Effector CD4-positive, alpha-beta T cell (primary cell): ENCODE measurements at places on chromosomes 4 and X.

DNA sequence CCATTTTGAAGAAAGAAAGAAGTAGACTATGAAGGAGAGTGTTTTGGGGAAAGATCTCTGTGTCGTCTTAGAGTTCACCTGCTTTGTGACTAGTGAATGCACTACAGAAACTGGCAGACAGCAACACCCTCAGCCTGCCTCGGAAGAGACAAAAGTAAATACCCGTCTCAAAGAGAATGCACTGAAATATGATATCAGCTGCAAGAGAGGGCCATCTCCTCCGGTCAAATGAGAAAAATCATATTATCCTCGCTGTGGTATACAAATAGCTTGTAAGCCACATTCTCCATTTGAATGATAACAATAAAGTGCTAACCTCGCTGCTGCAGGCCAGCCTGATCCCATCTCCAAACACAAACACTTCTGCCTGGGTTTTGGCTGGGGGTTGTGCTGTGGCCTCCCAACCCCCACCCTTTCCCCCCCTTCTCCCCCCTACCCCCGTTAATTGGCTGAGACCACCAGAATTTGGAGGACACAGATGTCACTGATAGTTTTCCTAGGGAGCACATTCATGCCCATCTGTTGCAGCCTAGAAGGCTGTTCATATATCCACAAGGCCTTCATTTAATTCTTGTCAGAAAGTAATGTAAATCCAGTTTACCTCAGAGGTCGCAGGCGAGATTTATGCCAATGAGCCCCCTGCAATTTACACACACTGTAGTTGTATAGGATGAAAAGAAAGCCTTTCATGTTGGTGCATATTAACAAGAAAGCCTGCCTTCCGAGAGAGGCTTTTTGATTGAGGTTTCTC, 46.3 kb downstream of the ALPK1 start:
- no peak for DNase-seq

DNA sequence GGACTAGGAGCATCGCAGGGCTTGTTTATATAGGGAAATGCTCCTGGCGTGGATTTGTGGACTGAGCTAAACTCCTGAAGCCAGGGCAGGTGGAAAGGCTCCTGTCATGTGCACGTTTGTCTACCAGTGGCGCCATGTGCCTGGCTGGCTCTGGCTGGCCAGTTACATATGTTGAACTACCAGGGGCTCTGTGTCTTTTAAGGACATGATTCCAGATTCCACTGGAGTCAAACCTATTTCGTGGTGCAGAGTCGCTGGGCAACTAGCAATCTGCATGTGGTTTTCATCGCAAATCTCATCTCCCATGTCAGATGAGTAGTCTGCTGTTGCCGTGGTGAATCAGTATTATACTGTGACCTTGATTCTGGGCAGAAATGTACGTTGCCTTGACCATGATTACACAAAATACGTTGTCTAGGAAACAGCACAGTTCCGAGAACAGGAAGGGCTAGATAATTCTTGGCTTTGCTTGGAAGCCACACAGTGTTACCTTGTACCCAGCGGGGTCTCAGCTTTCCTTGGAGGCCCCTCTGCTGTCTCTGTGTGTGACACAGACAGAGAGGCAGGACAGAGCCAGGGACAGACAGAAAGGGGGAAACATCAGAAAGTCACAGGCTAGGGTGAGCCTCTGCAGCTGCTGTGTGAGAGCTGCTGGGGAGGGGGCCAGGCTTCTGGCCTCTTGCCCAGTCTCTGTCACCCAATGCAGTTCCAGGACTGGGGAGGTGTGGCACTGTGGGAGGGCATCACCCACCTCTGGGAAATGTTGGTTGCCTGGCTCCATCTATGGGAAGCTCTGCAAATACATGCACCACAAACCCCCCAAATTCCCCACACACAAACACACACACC, 19.2 kb downstream of the PNMA6E start:
- DNase-seq = no peak

DNA sequence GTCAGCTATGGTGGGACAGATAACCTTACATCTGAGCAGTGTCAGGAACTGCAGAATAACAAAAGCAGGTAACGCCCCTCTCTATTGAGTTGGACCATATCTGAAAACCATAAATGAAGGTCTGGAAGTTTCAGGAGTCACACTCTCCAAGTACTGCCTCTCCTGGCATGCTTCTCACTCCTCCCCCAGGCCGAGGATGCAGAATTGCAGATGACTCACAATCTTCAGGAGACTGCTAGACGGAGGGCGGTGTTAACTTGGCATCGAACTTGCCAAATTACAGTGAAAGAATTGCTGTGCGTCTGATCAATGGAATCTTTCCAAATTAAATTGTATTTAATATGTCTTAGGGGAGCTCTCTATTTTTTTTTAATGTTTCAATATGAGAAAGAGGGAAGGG, 67.1 kb upstream of the TRIM2 start:
- no peak for DNase-seq

- no peak for DNase-seq
These were observed 127.9 kb downstream of the SHROOM3 start for GRCh38 chr4:76562836-76563453.

GRCh38 chr4:91128519-91128918, 1001.3 kb downstream of the CCSER1 start:
- DNase-seq = no peak

DNA sequence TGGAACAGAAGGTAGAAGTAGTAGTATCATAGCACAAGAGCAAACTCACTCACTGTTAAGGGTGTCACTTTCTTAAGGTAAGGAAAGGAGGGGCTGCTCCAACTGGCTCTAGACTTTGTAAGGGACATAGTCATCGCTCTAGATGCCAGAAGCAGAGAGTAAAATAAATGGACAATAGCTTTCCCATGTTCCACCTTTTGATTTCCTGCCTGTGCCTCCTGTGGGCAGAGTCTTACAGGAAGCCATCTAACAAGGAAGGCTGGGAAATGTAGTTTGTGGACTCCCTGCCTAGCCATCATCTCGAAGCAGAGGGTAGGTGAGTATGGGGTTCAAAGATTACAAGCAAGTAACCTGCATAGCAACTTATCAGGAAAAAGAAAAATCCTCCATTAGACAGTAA, 1.7 kb upstream of the METTL14 start:
- DNase-seq = no peak

DNA sequence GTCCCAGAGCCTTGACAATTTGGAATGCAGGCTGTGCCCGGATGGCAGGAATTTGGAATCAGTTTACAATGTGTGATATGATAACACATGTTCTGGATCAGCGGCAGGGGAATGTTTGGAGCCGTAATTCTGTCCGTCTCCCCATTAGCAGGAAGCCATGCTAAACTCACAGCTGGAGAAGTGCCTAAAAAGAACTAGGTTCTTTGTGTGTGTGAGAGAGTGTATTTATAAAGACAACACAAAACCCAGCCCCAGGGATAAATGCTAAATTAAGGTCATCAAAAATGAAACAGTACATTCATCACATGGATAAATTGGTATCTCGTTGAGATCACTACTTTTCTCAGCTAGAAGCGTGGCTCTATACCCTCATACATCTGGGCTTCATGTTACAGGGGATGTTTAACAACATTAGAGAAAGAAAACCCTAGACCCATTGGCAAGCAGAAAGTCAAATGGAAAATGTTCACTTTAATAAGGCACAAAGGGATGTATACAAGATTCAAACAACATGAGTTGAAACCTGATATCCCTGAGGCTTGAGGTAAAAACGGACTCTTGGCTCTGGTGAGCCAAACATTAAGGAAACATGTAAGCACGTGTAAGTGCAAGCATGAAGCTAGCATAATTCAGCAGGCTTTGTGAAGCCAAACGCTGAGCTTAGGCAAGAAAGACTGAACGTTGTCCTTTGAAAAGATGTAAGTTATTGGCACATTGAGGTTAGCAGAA, 18.0 kb upstream of the TMEM131L start:
- DNase-seq = no peak
